GM12892 (cell line): ENCODE measurements at places on chromosomes 2 and 18.

GRCh38 chr18:29234751-29235150 lies 1057.8 kb upstream of the CDH2 start:
- DNase-seq: no peak

- DNase-seq: no peak
Observed at GRCh38 chr2:101623031-101623521, 74.4 kb upstream of the MAP4K4 start.

DNA sequence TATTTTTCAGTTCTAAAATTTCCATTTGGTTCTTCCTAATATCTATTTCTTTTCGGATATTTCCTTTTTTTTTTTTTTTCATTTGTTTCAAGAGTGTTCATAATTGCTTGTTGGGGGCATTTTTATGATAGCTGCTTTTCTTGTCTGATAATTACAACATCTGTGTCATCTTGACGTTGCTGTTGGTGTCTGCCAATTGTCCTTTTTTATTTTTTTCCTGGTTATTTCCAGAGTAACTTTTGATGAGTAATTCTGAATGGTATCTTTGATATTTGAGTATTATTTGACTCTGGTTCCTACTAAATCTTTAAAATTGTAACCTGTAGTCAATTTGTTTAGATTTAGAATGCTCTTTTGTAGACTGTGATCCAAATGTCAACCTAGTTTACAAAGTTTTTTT lies 51.3 kb upstream of the CHRNA1 start:
- no peak for DNase-seq

- DNase-seq: no peak
Observed at GRCh38 chr2:38462121-38462661, 85.1 kb upstream of the ATL2 start.

- DNase-seq: no peak
Observed at GRCh38 chr2:45964223-45964841, 312.9 kb downstream of the PRKCE start.

GRCh38 chr2:199956062-199956380 lies 639 bp downstream of the MAIP1 start:
- no peak for DNase-seq

- DNase-seq: no peak
Observed at GRCh38 chr18:14189858-14190257, 57.6 kb upstream of the ZNF519 start.

GRCh38 chr2:119520696-119521432 lies 3.4 kb downstream of the SCTR start:
- DNase-seq: no peak

- DNase-seq: no peak
Observed at GRCh38 chr18:44579745-44580144, 100.9 kb upstream of the SETBP1 start.

- DNase-seq: no peak
Observed at GRCh38 chr2:170972296-170973224, 43.5 kb downstream of the GORASP2 start.

GRCh38 chr2:207796585-207797350 lies 27.1 kb upstream of the FZD5 start:
- no peak for DNase-seq
